Amniotic stem cell (primary cell): ENCODE measurements at places on chromosomes 4 and X.

GRCh38 chr4:102537269-102537668, 36.1 kb downstream of the NFKB1 start:
- no peak for DNase-seq

GRCh38 chr4:155676430-155676825, 9.8 kb downstream of the GUCY1A1 start:
- no peak for DNase-seq

- DNase-seq: no peak
Observed at GRCh38 chrX:46168254-46168653, 377.0 kb downstream of the ZNF674 start.

DNA sequence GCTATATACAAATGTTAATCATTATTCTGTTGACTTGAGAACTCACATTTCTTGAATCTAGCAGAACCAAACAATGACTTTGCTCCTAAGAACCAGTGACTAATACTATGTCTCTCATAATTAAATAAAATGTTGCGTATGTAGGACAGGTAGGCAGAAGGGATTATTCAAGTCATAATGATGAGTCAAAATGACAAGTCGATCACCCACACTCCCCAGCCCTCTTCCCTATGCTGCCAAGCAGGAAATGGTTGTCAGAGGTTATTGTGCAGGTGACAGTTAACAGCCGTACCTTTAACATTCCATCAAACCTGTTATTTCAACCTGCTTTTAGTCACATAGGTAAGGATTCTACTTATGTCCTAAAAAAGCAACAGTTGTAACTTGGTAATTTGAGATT, 22.0 kb upstream of the STK26 start:
- no peak for DNase-seq

GRCh38 chr4:32342054-32342453, 1621.9 kb downstream of the PCDH7 start:
- DNase-seq: no peak

GRCh38 chr4:77050962-77051361, 24.8 kb downstream of the CCNI start:
- DNase-seq: no peak

GRCh38 chrX:115368876-115369275, 79.4 kb downstream of the LUZP4 start:
- no peak for DNase-seq

GRCh38 chrX:100447655-100448397, 37.8 kb upstream of the PCDH19 start:
- DNase-seq: no peak

DNA sequence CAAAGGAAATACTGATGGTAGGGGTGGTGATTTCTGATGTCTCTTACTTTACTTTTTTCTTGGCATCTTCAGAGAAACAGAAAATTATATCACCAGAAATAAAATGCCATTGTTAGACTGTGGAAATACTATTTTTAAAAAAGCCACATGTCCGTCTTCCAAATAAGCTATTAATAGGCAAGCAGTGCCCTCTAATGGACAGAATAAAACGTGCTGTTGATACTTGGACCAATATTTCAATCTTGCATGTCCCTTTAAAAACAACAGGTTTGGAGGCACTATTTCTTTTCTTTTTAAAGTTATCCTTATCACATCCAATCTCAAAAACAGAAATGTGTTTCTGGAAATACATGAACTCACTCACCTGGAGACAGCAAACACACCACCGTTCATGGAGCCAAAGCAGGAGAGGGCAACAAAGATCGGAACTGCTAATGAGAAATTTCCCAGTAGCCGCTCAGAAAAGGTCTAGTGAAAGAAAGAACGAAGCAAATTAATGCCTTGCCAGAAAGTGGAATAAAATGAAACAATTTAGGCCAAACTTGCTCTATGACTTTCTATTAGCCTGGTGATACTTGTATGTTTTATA, 59.2 kb downstream of the SLC7A11 start:
- DNase-seq: no peak

- no peak for DNase-seq
Observed at GRCh38 chrX:124239324-124239723, 93.1 kb upstream of the TEX13D start.
